ENCODE measurements at places on chromosomes 7 and 10. TPM values are rescaled to one million over a fixed set of nuclear protein-coding genes. Genes with fewer than 3 reads are reported as not detected.

DNA sequence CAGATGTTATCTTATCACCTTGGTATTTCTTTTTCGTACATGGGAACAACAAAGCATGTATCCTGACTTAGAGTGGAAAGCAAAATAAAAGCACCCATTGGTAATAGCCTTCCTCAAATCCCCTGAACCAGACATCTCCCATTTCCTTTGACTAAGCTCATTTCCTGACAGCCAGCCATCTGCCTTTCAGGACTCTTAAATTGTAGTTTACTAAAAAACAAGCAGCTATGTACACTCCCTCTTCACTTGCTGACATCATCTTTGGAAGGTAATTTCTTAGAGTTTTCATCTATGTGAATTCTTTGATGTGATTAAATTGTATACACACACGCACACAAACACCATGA lies 40.7 kb downstream of the ARL4A start:
- DNase-seq = no peak

- peak; percentile 46 for DNase-seq
Measured at GRCh38 chr7:2104107-2104710, 128.5 kb downstream of the MAD1L1 start.

GRCh38 chr7:98418271-98418635 lies 17.4 kb upstream of the BAIAP2L1 start:
- peak; percentile 11 for DNase-seq

GRCh38 chr10:9437131-9437530 lies 1382.6 kb downstream of the GATA3 start:
- DNase-seq = no peak

DNA sequence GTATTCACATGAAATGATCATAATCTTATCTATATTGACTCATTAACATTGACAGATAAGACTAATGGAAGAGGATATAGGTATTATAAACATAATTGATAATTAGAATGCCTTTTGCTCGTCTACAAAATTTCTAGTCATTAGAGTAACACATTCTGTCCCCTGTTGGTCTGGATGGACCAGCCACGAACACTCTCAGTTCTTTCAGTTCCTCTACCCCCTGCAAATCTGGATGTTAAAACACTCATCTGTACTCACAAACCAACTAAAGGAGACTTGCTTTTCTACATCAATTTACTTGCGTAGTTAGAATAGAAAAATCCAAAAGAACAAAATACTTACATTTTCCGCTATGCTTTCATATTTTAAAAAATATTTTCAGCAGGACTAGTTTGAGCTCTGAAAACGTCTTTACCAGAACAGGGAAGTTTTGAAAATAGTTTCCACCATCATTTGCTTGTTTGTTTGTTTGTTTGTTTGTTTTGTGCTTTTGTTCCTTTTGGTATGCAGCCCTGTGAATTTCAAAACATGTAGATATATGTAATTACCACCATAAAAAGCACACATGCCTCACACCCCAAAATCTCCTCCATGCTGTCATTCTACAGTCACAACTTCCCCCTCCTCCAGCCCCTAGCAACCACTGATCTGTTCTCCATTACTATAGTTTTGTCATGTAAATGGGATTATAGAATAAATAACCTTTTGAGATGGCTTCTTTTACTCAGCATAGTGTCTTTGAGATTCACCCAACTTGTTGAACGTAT lies 103.8 kb downstream of the FZD1 start:
- no peak for DNase-seq

GRCh38 chr10:85600744-85601081 lies 765.9 kb downstream of the GRID1 start:
- DNase-seq = no peak

TAC1 gene
- 0.10 TPM for total RNA-seq

ETV1 gene
- 2.3 TPM for total RNA-seq

SPAM1 gene
- total RNA-seq = not detected

LEP gene
- total RNA-seq = not detected

TUBB8 gene
- total RNA-seq = not detected

Measured in renal cortical epithelial cell (primary cell).